ENCODE measurements at places on chromosomes 1 and 21. TPM values are rescaled to one million over a fixed set of nuclear protein-coding genes. Genes with fewer than 3 reads are reported as not detected.

The KLHL17 gene
- 27.7 TPM for total RNA-seq

The SFN gene
- 1.9 TPM for total RNA-seq

DNA sequence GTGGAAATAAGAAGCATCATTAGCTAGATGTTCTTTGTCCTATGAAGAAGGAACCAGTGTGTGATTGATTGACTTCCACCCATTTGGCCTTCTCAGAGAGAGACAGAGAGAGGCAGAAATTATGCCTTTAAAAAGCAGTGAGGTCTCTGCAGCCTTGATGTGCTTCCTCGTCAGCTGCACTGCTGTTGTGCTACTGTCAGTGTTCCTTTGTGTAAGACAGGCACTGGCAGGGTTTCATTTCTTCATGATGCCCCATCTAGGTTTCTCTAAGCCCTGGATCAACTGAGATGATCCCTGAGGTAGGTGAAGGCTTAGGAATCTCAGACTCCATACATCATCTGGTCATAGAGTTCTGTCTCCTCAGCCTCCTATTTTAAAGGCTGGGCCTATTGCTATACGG is 34.9 kb downstream of the GPR3 start:
- no peak for DNase-seq
- no peak overlapping the region for H3K27ac ChIP-seq
- peaks cover 58% of the 10 kb centered on the region for H3K4me1 ChIP-seq
- H3K27me3 ChIP-seq = no peaks in the 10 kb centered on the region
- H3K36me3 ChIP-seq = peaks cover 44% of the 10 kb centered on the region

GRCh38 chr1:213303286-213303685 is 252.2 kb downstream of the RPS6KC1 start:
- no peaks in the 10 kb centered on the region for H3K4me1 ChIP-seq
- no peak overlapping the region for H3K27ac ChIP-seq
- no peak for DNase-seq
- no peak overlapping the region for H3K4me3 ChIP-seq
- H3K36me3 ChIP-seq = no peaks in the 10 kb centered on the region
- H3K27me3 ChIP-seq = peaks cover 2% of the 10 kb centered on the region

DNA sequence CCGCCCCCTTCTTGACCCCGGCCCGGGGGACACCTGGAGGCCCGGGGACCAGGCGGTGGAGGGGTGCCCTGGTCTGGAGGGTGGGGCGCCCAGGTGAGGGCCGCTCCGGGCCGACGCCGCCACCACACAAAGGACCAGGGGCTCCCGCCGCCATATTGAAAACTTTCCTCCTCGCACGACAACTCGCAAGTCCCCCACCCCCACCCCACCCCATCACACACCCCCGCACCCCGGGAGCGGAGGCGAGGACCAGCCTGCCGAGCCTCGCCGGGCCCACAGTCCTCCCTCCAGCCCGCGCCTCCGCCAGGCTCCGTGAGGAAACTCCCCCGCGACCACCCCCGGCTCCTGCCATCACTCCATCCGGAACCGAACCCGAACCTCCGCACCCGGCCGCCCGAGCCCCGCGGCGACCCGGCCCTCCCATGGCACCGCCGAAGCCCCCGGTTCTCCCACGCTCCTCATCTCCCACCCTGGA is 733 bp downstream of the KDM5B start:
- H3K27ac ChIP-seq = peak overlapping the region; percentile 71
- H3K27me3 ChIP-seq = peaks cover 13% of the 10 kb centered on the region
- peaks cover 71% of the 10 kb centered on the region for H3K4me1 ChIP-seq
- H3K36me3 ChIP-seq = peaks cover 7% of the 10 kb centered on the region
- peak; percentile 58 for DNase-seq

DNA sequence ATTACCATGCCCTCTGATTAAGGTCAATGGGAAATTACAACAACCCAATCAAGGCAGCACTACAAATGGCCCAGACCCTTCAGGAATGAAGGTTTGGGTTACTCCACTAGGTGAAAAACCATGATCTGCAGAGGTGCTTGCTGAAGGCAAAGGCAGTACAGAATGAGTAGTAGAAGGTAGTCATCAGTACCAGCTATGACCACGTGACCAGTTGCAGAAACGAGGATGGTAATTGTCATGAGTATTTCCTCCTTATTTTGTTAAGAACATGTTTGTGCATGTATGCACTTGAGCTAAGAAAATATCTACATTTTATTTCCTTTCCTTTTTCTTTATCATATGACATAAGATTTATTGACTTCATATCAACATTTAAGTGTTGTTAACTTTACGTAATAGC is 607.1 kb downstream of the KCNT2 start:
- H3K4me1 ChIP-seq = no peaks in the 10 kb centered on the region
- no peaks in the 10 kb centered on the region for H3K27me3 ChIP-seq
- no peak for DNase-seq
- no peak overlapping the region for H3K4me3 ChIP-seq
- H3K36me3 ChIP-seq = no peaks in the 10 kb centered on the region

The DISC1 gene
- 12.6 TPM for total RNA-seq

The HPCAL4 gene
- 0.55 TPM for total RNA-seq

GRCh38 chr1:46379996-46380395 is 14.1 kb upstream of the FAAH start:
- H3K4me3 ChIP-seq = no peak overlapping the region
- no peak for DNase-seq
- no peaks in the 10 kb centered on the region for H3K4me1 ChIP-seq
- H3K27me3 ChIP-seq = no peaks in the 10 kb centered on the region

GRCh38 chr1:177744906-177745305 is 225.0 kb downstream of the SEC16B start:
- no peaks in the 10 kb centered on the region for H3K36me3 ChIP-seq
- H3K4me3 ChIP-seq = no peak overlapping the region
- H3K27me3 ChIP-seq = no peaks in the 10 kb centered on the region
- DNase-seq = no peak
- no peak overlapping the region for H3K27ac ChIP-seq
- H3K4me1 ChIP-seq = no peaks in the 10 kb centered on the region

DNA sequence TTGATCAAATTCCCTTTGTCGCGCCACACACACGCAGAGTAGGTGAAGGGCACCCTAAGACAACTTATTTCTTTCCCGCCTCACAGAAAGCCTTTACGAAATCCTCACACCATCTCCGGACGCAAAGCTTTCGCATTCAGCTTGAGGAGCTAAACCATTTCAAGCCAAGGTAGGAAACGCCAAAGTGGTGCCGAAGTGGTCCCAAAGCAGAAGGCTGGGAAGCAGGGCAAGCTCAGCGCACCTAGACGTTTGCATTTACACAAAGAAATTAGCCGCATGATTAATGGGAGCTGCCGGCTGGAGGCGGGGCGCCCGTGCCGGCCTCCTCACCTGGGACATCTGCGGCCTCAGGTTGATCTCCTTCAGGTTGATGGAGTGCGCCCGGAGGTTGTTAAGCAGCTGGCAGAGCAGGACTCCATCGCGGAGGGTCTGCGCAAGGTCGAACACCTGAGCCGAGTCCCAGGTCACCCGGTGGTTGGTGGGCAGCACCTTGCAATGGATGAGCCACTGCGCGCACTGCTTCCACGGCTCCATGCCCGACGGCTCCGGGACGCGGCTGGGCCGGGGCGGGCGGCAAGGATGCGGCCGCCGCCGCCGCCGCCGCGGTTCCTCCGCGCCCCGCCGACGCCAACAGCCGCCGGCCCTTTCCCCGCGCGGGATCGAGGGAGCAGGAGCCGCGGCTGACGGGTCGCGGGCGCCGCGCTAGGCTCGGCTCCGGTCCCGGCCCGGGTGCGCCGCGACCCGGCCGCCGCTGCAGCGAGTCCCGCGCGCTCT is 457 bp downstream of the VAV3 start:
- peak overlapping the region; percentile 91 for H3K27ac ChIP-seq
- H3K27me3 ChIP-seq = peaks cover 3% of the 10 kb centered on the region
- peak overlapping the region; percentile 86 for H3K4me3 ChIP-seq
- H3K4me1 ChIP-seq = peaks cover 25% of the 10 kb centered on the region
- DNase-seq = peak; percentile 40

DNA sequence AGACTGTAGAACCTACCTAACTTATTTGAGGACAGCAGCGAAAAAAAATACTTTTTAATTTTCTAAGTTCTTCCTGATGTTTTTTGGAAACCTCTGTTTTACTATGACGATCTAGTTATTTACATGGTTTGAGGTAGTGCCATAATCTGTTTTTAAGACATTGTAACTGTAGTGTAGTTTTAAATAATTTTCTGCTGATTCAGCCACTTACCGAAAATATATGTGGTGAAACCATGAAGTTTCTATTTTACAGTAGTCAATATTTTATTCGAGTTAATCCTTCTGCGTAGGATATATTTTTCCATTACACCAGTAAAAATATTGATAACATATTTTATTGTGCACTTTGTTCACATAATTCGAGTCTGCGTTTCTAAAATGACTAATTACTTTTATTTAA is 121.7 kb upstream of the RRP15 start:
- no peak for DNase-seq
- no peak overlapping the region for H3K4me3 ChIP-seq
- H3K4me1 ChIP-seq = peaks cover 17% of the 10 kb centered on the region

The NUP210L gene
- total RNA-seq = 0.08 TPM
